NCI-H1092 (cell line): ENCODE measurements at places on chromosomes 6 and 20.

DNA sequence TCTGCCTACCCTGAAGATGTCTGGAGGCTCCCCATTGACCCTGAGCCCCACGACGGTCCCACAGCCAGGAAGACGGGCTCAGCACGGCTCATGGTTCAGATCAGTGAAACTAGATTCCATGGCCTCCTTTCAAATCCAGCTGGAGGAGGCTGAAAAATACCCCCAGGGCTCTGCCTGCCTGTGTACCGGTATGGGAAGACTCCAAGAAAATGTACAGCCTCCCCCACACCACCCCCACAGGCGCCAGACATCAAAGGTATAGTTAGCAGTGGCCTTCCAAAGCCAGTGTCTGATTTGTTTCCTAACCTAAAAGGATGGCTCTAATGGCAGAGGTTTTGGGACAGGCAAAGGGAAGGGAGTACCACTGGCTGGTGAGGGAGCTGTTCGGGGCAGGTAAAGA lies 86.2 kb upstream of the SNAP25 start:
- no peak for DNase-seq

- no peak for DNase-seq
These were observed 37.8 kb upstream of the STX16 start for GRCh38 chr20:58613061-58613854.

- DNase-seq, result no peak
These were observed 971 bp downstream of the NFKBIE start for GRCh38 chr6:44264154-44265006.

DNA sequence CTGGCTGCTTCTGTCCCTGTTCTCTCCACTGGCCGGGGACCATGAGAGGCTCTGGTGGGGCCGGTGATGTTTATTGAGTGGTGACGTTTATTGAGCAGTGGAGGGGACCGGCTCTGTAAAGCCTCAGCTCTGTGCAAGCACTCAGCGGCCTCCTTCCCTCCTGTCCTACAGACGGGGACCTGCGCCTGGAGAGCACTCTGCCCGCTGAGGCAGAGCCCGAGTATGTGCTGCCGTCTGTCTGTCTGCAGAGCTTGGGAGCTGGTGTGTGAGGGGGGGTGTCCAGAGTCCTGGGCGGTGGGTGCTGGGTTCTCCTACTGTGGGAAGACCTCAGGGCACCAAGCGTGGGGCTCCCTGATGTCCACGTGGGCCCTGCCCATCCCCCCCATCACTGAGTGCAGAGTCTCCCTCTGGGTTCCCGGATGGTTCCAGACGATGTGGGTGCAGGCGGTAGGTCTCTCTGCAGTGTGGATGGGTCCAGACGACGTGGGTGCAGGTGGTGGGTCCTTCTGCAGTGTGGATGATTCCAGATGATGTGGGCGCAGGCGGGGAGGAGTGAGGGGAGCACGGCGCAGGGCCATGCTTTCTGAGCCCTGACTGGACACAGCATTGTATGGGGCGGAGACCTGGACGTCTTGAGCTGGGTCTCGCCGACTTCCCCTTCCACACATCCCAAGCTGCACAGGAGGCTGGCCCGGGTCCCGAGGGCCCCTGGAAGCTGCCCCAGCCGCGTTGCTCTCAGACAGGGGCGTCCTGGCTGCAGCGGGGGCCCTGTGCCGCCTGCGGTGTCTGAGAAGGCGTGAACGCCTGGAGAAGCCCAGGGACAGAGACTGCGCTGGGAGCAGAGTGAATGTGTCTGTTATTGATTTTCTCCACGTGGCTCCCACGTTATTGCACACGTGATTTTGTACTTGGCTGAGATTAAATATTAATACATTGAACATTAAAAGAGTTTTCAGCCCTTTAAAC lies 14.9 kb upstream of the BHLHE23 start:
- DNase-seq, result no peak

- no peak for DNase-seq
These were observed 40.4 kb downstream of the TRAM2 start for GRCh38 chr6:52536424-52536916.

GRCh38 chr6:2028457-2029038 lies 216.9 kb downstream of the GMDS start:
- DNase-seq, result no peak

- DNase-seq, result peak; percentile 82
These were observed at the start of gene C6orf118 for GRCh38 chr6:165308926-165309731. Gene C6orf118, minus strand, starts transcription at chr6:165309605. Its CDS starts 19 bp downstream, at chr6:165309586.

GRCh38 chr20:52923123-52923937 lies 48.8 kb upstream of the TSHZ2 start:
- DNase-seq, result no peak

GRCh38 chr6:70413992-70414494 lies 735 bp downstream of the FAM135A start:
- no peak for DNase-seq

GRCh38 chr6:160330619-160331018 lies 17.6 kb upstream of the SLC22A3 start:
- no peak for DNase-seq

DNA sequence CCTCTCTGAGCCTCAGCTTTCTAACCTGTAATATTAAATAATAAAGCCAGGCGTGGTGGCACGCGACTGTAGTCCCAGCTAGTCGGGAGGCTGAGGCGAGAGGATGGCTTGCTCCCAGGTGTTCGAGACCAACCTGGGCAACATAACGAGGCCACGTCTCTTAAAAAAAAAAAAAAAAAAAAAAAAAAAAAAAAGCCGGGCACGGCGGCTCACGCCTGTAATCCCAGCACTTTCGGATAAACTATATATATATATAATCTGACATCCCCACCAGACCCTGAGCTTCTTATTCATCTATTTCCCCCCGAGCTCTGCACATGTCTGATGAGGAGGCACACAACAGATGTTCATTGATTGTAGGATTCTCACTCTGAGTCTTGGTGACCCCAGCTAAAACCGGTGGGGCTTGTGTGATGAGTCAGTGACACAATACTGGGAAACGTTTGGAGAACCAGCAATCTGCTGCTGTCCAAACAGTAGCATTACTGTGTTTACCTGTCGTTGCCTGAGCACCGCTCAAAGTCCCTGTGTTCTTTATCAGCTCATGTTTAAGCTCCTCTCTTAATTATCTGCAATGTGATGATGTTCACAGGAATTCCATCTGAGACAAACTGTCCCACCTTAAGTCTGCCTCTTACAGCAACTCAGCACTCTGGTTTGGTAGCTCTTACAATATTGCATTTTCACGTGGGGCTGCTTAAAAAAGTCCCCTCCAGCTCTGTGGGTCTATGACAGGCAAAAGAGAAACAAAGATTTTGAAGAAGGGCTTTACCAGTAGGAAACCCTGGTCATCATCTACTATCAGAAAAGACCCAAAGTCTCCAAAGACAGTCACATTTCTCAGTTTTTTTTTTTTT lies 1.0 kb upstream of the SPATA2 start:
- DNase-seq, result peak; percentile 28

DNA sequence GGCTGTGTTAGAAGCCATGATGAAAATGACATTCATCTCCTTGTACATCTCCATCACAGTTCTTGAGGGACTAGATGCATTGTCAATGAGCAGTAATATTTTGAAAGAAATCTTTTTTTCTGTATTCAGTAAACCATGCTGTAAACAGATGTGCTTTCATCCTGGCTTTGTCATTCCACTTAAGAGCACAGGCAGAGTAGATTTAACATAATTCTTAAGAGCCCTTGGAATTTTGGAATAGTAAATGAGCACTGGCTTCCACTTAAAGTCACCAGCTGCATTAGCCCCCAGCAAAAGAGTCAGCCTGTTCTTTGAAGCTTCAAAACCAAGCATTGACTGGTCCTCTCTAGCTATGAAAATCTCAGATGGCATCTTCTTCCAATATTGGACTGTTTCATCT lies 197.8 kb upstream of the HDDC2 start:
- no peak for DNase-seq

GRCh38 chr6:156933201-156934068 lies 156.3 kb downstream of the ARID1B start:
- DNase-seq, result peak; percentile 60

GRCh38 chr20:18822832-18823231 lies 9.2 kb downstream of the SCP2D1 start:
- DNase-seq, result no peak

DNA sequence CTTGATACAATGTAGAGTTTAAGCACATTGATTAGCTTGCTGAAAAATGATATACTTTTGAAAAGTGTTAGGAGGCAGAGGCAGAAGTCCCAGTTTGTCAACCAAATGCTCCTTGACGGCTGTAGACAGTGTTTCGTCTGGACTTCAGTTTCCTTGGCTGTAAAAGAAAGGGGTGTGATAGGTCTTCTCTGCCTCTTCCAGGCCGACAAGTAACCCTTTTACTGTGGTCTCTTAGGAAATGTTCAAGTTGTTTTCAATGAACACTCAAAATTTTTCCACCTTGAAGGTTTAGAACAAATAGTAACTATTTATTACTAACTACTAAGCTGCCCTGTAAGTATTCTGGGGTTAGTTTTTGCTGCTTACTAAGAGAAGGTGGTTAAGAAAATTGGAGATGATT lies 122.4 kb downstream of the IRF4 start:
- DNase-seq, result no peak

DNA sequence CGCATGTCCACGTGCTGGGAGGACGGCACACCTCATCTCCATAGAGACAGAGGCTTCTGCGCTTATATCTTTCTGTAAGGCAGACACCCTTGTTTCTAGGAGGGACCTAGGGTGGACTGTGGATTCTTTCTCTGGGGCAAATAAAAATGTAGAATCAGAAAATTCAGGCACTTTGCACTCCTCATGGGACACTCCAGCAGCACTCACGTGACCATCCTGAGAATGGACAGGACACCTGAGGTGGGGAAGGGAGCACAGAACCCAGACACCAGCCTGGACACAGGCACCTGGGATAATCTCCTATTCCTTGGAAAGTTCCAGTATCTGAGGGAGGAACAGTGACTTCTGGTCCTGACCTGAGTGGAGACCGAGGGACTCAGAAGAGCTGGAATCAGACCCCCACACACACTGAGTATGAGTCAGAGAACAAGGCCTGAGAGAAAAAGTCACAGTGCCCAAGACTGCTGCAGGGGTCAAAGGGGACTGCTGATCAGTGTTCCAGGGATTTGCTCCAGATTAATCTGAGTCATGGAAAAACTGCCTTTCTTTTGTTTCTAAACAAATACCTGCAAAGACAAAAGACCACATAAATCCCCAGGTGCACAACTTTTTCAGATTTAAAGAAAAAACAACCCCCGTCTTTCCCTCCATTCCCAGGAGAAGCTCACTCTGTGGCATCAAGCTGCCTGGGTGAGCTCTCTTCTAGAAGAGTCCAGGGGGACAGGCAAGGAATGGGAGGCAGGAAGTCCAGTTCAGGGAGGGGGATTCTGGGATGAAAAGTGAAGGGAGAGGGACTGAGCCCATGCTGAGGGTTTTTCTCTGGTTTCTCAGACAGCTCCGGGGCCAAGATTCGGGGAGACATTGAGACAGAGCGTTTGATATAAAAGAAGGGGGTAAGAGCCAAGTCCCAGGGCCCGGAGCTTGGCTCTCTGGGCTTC lies 35.6 kb upstream of the MICB start:
- DNase-seq, result no peak

DNA sequence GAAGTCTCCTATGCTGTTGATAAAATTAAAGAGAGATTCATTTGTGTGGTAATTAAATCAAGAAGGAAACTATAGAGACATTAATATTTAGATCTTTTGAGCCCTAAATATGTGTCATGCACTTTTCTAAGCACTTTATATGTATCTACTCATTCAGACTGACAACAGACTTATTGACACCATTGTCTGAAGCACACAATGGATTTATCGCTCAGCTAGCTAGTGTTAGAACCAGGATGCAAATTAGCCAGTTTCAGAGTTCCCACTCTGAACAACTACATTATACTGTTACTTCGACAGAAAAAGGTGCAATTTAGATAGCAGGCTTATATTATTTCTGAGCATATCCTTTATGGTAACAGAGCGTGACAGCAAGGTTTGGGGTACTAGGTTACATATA lies 27.7 kb upstream of the KIAA0408 start:
- DNase-seq, result no peak

DNA sequence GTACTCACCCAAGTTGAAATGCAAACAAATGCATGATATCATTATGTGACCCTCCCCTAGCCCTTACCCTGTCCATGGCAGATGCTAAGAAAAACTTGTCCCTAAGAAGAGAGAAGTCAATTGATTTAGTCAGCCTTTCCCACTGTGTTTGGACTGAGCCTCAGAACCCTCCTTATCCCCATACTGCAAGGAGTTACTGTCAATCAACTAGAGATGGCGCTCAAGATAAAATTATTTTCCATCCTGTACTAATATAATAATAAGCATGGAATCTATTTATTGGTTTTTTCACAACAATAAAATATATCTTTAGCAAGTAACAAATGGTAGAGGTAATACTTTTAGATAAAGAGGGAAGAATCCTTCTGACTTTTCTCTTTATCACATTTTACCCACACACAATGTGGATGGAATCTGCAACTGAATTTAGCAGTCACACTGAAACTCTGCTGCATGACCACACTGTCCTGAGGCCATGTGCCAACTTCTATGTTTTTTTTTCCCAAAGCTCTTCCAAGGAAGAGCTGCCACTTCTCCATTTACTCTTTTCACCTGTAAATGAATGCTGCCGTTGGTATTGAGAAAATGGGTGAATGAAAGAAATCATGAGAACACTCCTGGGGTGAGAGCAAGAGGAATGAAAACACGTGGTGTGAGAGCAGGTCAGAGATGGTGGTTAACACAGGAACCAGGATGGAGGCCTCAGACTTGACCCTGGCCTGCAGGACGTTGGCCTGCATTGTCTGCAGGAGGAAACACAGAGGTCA lies 10.5 kb downstream of the NT5E start:
- DNase-seq, result no peak

DNA sequence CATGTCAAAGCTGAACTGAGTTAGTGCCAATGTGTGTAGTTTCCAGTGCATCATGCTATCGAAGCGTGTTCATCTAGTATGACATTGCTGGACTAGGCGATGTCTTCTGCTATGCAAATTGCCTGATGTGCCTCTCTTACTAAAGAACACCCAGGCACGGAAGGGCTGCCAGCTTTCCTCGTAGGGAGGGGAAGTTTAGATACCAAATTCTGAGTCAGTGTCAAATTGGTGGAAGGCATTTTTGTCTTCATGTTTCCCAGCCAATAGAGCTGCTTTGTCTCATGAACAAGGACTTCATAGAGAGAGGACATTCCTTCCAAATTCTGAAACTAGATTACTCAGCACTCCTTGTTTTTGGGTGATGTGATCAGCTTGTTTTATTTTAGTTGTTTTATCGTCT lies 320.1 kb downstream of the BTBD3 start:
- no peak for DNase-seq

DNA sequence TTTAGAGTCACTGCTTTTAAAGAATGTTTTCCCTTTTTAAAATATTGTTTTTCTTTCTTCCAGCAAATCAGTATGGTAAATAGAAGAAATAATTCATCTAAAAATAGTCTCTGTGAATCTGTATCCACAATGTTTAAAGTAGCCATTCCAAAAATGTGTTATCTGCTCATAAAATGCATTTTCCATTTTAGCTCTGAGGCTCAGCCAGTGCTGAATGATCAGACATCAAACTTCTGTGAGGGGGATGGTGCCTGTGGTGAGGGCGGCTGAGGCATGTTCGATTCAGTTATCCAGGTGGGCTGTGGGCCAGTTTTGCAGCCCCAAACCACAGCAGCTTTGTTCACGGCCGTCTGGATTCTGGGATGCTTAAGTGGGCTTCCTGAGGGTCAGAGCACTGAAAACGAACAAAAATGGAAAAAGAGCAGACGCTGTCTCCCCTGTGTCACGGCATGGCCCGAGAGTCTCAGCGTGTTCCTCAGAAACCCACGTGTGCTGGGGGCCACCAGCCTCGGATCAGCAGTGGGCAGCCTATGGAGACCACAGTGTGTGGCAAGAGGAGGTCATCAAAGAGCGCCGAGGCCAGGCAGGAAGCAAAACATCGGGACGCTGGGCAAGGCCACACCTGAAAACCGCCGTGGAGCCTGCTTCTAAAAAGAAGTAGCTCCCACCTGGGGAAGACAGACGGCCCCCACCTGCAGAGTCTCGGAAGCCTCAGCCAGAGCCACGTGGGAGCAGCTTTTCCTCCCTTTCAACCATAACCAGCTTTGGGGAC lies 134.9 kb upstream of the THBS2 start:
- no peak for DNase-seq
